Stimulated activated CD8-positive, alpha-beta memory T cell treated with anti-CD3 and anti-CD28 coated beads, Interleukin-2, amount 100 ng/mL, for 1 hour (primary cell): ENCODE measurements at places on chromosomes 7 and 10.

- no peak for DNase-seq
Measured at GRCh38 chr7:55081472-55082227, 62.8 kb downstream of the EGFR start.

DNA sequence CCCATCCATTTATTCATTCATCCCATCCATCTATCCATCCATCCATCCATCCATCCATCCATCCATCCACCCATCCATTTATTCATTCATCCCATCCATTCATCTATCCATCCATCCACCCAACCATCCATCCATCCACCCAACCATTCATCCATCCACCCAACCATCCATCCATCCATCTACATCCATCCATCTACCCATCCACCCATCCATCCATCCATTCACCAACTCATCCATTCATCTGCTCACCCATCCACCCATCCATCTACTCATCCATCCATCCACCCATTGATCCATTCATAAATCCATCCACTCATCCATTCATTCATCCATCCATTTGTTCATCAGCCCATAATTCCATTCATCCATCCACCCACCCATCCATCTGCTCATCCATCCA is 56.4 kb downstream of the PFKFB3 start:
- no peak for DNase-seq

DNA sequence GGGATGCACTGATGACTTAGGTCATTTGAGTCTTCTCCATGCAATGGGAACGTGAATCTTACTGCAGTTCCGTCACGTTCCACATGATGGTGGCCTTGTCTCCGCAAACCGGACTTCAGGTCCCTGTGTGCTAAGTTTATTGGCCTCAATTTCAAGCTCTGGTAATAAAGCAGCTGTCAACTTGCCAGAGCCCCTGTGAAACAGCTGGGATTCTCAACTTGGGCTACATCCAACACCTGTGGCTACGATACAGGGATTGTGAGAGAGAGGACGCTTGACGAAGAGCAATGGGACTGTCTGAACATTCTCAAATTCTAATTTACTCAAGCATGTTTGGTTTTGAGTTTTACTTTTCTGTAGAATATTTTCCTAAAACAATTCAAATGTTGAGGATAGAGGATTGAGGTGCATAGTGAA is 174.2 kb downstream of the PTN start:
- no peak for DNase-seq

DNA sequence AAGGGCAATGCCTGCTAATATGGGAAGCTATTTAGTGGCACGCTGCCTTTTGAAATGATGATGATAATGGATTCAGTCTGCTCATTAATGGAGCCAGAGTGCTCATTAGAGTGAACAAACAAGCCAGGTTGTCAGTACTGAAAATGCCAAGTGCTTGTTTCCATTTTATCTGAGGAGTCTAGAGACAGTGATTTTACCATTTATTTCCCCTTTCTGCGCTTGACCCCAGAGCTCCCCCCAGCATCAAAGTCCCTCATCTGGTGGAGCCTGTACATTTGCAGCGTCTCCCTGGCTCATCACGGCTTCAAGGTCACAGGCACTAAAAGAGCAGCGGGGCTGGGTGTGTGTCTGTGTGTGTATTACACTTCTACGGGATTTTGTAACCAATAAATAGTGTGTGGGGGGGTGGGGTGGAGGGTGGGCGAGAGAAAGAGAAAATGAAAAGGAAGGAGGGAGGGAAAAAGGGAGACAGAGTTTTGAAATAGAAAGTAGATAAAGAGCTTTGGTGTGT is 553.8 kb downstream of the TFEC start:
- DNase-seq, result no peak

DNA sequence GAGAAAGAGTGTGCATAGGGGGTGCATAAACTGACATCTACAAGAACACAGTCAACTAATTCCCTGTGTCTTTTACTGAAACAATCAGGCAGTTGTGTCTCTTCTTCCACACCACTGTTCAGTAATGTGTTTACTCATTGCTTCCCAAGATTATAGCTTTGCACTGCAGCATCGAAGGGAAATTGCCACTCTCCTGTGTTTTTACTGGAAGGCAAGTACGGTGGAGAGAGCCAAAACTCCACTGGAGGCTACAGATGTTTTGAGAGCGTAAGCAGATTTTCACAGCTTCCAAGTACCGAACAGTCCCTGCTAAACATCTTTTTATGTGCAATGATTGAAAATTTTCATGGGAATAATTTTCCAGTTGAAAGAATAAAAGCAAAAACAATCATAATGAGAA is 510.5 kb upstream of the AKR1E2 start:
- DNase-seq, result no peak

DNA sequence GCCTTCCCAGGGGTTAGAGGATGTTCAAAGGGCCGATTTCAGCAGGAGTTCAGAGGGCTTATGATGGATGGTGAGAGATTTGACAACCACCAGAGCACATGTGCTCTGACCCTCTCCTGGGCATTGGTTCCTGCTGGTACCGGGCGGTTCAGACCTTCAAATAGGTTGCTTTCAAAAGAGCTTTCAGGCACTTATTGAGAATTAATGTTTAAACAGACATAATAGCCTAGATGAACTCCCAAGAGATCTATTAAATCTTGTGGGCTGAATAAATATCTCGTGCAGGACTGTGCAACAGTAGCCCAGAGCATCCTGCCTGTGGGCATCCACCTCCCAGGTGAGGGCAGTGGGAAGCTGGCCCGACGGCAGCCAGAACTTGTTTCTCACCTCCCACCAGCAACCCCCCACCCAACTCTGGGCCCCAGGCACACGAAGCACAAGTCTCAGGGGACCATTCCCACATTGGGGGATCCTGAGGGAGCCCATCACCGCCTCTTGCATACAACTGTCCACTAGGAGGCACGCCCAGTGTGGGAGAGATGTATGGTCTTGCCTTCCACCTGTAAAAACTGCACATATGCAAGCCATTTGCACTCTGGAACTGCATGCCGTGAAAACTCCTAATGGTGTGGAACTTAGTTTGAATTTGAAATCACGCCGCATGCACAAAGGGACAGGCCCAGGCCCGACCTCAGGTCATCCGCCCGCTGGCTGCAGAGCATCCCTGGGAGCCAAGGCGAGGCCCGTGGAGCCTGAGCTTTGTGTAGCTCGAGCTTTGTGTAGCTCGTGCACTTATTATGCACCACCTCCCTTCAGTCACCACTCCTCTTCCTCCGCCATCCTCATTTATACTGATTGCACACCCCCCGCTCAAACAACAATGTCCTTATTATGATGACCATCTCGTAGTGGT is 147.8 kb downstream of the ADCY1 start:
- no peak for DNase-seq

DNA sequence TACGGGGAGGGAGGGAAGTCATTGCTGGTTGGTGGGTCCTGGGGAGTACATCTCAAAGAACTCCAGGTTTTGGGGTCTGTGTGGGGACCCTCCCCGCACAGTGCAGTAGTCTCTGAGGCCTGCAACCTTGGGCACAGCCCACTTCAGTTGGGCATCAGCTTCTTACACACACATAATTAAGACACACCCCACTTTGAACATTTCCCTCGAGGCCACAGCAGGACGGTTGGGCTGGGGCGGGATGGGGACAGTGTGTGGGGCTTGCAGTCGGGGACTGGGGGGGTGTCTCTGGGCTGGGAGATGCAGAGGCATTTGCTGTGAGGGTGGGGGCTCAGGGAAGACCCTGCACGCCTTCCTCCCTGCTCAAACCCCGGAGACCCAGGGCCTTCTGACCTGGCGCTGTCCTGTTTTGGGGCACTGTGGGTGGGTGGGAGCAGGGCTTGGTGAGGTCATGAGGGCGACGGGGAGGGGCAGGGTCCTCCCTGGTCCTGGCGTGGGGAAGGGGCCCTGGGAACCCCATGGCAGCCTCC is 1.3 kb downstream of the LFNG start:
- no peak for DNase-seq

GRCh38 chr10:88437411-88437810 is 145.7 kb downstream of the RNLS start:
- DNase-seq, result no peak

DNA sequence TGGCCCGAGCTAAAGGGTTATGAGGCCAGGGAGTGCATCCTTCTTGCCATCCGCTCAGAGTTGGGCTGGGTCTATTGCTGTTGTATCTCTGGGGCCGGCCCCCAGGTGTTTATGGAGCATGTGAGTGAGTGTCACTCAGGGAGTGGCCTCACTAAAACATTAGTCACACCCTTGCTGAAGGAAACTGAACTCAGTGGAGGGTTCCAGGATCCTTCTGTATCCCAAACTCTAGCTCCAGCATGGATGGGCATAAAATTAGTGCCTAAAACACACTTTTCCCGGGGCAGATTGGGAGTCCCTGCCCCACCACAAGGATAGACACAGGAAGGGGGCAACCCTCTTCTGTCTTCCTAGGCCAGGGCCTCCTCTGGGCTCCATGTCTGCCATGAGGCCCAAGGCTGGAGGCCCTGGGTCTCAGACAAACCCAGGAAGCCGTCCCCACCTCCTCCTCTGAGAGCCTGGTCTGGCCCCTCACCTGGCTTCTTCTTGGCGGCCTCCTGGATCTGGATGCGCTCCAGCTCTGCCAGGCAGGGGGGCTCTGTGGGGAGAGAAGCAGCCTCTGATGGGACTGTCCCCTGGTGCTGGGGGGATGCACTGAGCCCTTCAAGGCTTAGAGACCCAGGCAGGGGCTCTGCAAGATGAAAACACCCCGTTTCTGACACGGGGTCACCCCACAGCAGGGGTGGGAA is 24.5 kb downstream of the SPOCK2 start:
- no peak for DNase-seq

- no peak for DNase-seq
Measured at GRCh38 chr10:127012769-127013152, 107.5 kb downstream of the DOCK1 start.

DNA sequence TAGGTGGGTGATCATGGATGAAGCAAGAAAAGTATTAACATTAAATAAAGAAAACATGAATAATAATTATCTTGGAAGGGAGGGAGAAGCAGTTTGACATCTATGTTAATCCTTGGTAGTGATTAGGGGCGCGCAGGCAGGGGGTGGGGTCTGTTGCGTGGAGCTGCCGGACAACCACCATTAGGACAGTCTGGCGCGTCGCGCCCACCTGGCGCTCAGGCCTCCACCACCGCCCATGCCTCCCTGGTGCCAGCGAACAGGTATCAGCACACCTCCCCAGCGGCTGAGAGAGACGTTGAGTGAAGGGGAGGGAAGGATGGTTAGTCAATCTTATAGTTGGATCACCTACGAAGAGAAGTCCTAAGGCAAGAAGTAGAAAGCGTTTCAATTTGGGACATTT is 94.2 kb upstream of the CDK1 start:
- DNase-seq, result no peak

DNA sequence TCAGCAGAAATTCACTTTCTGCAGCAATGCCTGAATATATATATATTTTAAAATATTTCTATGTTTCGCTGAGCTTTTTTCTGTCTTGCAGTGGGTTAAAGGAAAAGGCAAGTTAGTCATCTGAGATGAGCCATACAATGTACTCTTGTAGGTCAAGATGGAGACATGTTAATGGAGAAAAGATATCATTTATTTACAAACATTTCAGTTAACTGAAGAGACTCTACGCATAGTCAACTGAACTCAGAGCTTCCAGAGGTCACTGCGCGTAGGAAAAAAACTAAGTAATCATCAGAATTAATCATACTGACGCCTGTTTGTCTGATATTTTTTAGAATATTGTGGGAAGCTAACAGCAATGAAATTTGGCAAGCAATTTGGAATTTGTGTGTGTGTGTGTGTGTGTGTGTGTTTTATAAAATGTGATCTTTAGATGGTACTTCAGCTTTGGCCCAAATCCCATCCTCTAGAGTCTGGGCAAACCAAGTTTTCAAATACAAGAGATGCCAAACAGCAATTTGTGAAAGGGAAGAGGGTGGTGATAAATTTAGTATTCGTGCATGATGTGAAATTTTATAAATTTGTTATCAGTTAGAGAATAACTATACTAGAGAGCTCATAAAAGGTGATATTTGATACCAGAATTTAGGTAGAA is 193.9 kb upstream of the AGR3 start:
- DNase-seq, result no peak

GRCh38 chr10:69901628-69902505 is 100.2 kb downstream of the COL13A1 start:
- DNase-seq, result no peak

- no peak for DNase-seq
Measured at GRCh38 chr10:128306966-128307365, 180.7 kb upstream of the MKI67 start.

GRCh38 chr7:35792472-35792871 is 8.4 kb upstream of the SEPTIN7 start:
- DNase-seq, result no peak

- DNase-seq, result no peak
Measured at GRCh38 chr7:109996927-109997326, 1094.0 kb upstream of the LRRN3 start.

DNA sequence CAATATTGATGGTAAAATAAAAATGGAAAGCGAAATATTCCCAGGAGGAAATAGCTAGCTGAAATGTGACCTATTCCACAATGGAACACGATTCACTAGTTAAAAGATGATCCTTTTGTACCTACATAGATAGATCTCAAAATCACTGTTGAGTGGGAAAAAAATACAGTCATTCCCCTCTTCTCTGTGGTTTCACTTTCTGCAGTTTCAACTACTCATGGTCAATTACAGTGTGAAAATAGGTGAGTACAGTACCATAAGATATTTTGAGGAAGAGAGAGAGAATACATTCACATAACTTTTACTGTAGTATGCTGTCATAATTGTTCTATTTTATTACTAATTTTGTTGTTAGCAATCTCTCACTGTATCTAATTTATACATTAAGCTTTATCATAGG is 56.0 kb upstream of the COL13A1 start:
- DNase-seq, result no peak

GRCh38 chr7:155805826-155806095 is 6.5 kb downstream of the SHH start:
- DNase-seq, result no peak

GRCh38 chr7:39265641-39266591 is 288.2 kb downstream of the POU6F2 start:
- DNase-seq, result no peak

DNA sequence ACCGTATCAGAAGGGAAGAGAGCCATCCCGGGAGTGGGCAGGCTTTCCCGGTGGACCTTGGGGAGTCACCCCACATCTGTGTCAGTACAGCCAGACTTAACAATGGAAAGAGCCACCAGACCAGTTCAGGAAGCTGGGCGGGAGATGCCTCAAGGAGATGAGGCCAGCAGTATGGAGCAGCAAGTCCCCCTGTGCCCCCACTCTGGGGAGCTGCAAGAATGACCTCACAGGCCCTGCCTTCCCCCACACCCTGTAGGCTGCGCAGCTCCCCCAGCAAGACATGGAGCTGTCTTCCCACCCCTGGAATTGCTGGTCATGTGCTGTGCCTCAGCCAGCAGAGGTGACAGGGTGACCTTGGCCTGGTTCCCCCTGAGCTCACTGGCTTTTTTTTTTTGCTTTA is 76.8 kb upstream of the INSIG1 start:
- DNase-seq, result no peak
